ENCODE measurements at places on chromosomes 2 and 18. TPM values are rescaled to one million over a fixed set of nuclear protein-coding genes. Genes with fewer than 3 reads are reported as not detected.

RRM2 gene
- total RNA-seq: 0.74 TPM

TRAF3IP1 gene
- 4.9 TPM for total RNA-seq

EFEMP1 gene
- 42.3 TPM for total RNA-seq

HOXD8 gene
- 0.35 TPM for total RNA-seq

DNA sequence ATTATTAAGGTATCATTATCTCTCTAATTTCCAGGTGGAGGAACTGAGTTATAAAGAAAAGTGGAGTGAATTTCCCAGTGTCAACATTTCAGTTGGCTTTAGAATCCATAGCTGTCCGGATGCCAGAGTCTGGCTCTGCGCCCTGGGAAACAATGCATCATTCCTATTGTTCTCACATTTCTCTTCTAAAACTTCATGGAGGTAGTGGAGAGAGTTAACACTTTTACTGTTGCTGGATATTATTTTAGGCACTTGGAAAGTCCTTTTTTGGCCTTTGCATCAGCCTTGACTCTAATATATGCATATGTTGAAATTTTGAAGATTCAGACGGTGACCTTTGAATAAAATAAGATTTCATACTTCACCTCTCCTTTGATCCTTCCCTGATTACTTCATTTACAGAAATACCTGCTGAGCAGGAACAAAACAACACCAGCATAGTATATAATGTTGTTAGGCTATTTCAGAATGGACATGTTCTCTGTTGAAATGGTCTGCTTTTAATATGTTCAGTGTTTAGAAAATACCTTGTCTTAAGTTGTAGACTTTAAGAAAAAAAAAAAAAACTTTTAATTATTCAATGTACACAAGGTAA lies 148.8 kb downstream of the EPHA4 start:
- no peaks in the 10 kb centered on the region for H3K36me3 ChIP-seq
- no peaks in the 10 kb centered on the region for H3K27me3 ChIP-seq
- H3K27ac ChIP-seq: no peak overlapping the region
- DNase-seq: no peak
- no peak overlapping the region for H3K4me3 ChIP-seq

- DNase-seq: no peak
- H3K36me3 ChIP-seq: no peaks in the 10 kb centered on the region
- no peak overlapping the region for H3K4me3 ChIP-seq
- H3K27me3 ChIP-seq: no peaks in the 10 kb centered on the region
These were observed 509.7 kb downstream of the CCDC85A start for GRCh38 chr2:56693501-56693900.

DNA sequence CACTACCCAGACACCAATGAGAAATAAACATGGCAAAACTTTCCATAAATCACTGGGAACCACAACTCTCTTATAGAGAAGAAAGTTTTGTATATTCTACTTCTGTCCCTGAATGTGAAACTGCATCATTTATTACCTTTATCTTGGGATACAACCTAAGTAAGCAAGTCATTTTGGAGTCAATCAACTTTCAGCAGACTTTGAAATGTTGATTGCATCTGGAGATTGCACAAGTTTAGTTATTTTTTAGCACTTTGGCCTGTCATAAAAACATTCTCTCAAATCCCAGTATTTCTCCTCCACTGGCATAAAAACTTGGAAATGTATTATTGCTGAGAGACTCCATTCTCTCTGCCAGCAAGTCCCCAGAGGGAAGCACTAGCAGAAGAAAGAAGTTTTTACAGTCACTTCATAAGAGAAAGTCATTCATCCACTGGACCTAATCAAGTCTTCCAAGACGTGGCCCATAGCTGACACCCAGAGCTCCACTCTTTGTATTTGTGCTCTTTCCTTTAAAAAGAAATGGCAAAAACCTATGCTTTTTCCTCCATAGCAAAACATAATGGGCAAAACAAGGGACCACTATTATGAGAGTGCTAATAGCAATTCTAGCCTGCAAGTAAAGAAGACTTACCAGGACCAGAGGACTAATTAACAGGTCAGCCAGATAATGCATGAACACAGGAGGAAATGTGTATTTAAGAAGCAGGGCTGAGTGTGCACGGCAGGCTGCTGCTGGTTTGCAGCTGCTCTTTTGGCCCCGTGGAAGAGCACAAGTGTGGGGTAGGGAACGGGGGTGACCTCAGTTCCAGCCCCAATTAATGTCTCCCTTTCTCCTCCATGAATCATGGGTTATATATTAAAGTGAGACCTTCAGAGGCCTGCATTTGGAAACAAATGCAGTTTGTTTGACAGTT lies 171.5 kb downstream of the INO80D start:
- no peak overlapping the region for H3K27ac ChIP-seq
- DNase-seq: no peak
- no peak overlapping the region for H3K4me3 ChIP-seq

- no peaks in the 10 kb centered on the region for H3K27me3 ChIP-seq
- DNase-seq: no peak
- H3K27ac ChIP-seq: no peak overlapping the region
- H3K4me3 ChIP-seq: no peak overlapping the region
- no peaks in the 10 kb centered on the region for H3K36me3 ChIP-seq
These were observed 162.3 kb upstream of the REV1 start for GRCh38 chr2:99651930-99652670.

DNA sequence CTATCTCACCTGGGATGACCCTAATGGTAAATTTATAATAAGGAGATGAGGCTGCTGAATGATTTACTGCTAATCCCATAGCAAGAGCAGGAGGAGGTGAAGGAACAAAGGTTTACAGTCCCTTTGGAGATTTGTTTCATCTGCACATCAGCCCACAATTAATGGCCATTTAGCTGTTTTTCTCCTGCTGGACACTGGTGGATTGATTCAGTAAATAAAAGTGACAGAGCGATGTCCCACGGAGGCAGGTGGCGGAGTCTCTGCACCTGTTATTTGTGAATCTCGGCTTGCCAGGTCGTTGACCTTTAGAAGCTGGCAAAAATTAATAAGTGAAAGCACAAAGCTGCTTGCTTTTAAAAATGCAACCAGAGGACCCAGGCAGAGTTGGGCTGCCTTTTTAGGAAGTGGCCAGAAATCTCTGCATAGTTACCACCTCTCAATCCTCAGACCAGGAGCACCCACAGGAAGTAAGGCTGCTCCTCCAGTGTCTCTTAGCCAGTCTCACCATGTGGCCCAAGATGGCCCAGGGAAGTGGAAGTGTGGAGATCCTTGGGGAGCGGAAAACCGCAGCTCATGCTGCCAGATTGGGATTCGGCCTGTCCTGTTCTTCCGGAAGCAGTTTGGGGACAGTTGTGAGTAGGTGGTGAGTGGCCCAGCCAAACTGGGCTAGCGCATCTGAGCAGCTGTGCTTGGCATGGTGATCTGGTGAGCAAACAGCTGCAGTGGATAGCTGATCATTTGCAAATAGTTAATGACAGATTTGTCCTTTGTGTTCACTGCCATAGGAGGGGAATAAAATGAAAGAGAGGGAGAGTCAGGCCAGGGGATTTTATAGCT lies 1005.7 kb upstream of the PIK3C3 start:
- no peak for DNase-seq
- no peak overlapping the region for H3K27ac ChIP-seq
- H3K4me1 ChIP-seq: no peaks in the 10 kb centered on the region

- H3K4me3 ChIP-seq: no peak overlapping the region
- H3K27me3 ChIP-seq: no peaks in the 10 kb centered on the region
- no peaks in the 10 kb centered on the region for H3K4me1 ChIP-seq
- DNase-seq: no peak
- H3K36me3 ChIP-seq: no peaks in the 10 kb centered on the region
These were observed 34.0 kb upstream of the TMEM178A start for GRCh38 chr2:39631718-39632117.

- H3K27me3 ChIP-seq: no peaks in the 10 kb centered on the region
- H3K36me3 ChIP-seq: peaks cover 16% of the 10 kb centered on the region
- H3K4me3 ChIP-seq: no peak overlapping the region
- no peak overlapping the region for H3K27ac ChIP-seq
- no peaks in the 10 kb centered on the region for H3K4me1 ChIP-seq
- DNase-seq: no peak
These were observed 72.3 kb downstream of the R3HDM1 start for GRCh38 chr2:135603543-135603942.

DNA sequence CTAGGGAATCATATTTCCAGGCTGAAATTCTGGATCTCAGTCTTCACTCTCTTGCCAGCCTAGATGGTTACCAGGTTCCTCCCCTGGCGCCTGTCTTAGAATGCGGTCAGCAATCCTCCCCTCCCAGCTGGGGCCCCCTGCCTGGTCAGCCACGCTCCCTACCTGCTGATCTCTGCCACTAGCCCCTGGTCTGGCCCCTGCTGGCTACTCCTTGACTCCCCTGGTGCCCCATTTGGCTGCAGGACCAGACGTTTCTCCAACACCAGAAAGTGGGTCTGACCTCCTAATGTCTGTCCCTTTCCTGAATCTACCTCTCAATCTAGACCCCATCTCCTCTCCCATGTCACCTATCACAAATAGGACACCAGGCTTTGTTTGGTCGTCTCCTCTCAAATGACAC lies 432.0 kb upstream of the SMIM21 start:
- no peak for DNase-seq
- no peaks in the 10 kb centered on the region for H3K27me3 ChIP-seq
- H3K27ac ChIP-seq: no peak overlapping the region
- no peaks in the 10 kb centered on the region for H3K4me1 ChIP-seq

DNA sequence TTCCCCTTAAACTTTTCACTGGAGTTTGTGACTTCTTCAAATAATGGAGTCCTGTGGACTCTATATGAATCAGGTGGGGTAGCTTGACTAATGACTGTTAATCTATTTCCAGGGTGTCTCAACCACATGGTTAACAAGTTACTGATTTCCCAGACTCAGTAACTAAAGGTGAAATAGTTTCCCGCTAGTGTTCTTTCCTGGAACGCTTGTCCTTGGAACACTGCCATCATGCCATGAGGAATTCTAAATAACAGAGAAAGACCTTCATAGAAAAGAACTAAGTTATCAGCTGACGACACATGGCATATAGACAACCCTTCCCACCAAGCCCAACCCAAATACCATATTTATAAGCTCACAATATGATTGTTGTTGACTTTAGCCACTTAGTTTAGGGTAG lies 1027.9 kb upstream of the FAM98A start:
- no peaks in the 10 kb centered on the region for H3K27me3 ChIP-seq
- H3K27ac ChIP-seq: peak overlapping the region; percentile 77
- no peak overlapping the region for H3K4me3 ChIP-seq
- H3K36me3 ChIP-seq: no peaks in the 10 kb centered on the region
- no peaks in the 10 kb centered on the region for H3K4me1 ChIP-seq

DNA sequence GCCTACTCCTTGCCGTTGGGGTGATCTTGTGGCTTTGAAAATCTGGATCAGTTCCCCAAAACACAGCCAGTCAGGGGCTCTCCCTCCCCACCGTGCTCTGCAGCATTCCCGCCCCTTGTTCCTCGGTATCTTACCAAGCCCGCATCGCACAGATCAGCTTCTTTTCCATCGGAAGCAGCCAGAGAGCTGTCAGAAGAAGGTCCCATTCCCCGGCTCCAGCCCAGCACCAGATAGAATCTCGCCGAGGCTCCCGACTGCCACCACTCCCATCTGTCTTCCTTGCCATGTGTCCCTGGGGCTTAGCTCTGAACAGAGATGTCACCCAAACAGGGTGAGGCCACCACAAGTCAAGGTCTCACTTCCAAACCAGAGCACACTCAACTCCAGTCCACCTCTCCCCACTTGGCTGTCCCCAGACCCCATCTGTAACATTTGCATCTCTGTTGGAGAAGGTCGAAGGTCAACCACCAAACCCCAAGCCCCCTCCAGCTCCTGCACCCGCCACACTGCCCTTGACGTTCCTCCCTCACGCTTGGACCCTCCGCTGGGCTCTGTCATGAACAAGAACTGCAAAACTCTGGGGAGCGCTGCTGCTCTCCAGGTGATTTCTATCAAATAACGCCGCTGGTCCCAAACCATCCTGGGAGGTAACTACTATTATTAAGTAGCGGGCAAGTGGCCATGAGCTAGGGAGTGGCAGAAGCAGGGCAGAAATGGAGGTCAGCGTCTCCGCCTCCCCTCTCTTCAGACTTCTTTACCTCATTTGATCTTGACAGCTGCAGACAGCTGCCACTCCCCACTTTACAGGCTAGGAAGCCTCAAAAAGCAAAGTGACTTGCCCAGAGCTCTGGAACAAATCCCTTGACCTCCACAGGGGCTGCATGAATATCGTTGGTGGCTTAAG lies 70.0 kb upstream of the TAF1B start:
- H3K4me1 ChIP-seq: no peaks in the 10 kb centered on the region
- DNase-seq: no peak
- H3K36me3 ChIP-seq: no peaks in the 10 kb centered on the region

GRCh38 chr2:164609790-164610189 lies 11.5 kb downstream of the GRB14 start:
- peaks cover 15% of the 10 kb centered on the region for H3K4me1 ChIP-seq
- H3K27ac ChIP-seq: no peak overlapping the region
- DNase-seq: no peak
- H3K27me3 ChIP-seq: no peaks in the 10 kb centered on the region
- H3K36me3 ChIP-seq: no peaks in the 10 kb centered on the region
- H3K4me3 ChIP-seq: no peak overlapping the region

DNA sequence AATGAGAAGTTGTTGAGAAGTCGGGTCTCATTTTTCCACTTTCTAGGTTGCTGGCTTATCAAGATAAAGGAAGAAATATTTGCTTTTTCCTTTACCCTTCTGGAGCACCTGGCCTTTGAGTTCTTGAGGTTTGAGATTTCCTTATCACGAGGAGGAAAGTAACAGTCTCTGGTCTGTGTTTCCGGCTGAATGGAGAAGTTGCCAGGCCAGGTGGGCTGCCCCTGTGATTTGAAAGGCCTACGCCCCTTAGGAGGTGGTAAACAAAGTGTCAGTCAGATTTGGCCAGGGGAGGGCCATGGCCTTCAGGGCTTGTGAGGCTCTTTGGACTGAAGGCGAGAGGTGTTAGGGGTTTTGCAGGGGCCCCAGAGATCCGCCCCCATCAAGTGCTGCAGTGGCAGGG lies 156.7 kb upstream of the HAAO start:
- H3K4me3 ChIP-seq: no peak overlapping the region
- H3K36me3 ChIP-seq: no peaks in the 10 kb centered on the region
- H3K27ac ChIP-seq: no peak overlapping the region
- no peak for DNase-seq
- H3K4me1 ChIP-seq: no peaks in the 10 kb centered on the region

DNA sequence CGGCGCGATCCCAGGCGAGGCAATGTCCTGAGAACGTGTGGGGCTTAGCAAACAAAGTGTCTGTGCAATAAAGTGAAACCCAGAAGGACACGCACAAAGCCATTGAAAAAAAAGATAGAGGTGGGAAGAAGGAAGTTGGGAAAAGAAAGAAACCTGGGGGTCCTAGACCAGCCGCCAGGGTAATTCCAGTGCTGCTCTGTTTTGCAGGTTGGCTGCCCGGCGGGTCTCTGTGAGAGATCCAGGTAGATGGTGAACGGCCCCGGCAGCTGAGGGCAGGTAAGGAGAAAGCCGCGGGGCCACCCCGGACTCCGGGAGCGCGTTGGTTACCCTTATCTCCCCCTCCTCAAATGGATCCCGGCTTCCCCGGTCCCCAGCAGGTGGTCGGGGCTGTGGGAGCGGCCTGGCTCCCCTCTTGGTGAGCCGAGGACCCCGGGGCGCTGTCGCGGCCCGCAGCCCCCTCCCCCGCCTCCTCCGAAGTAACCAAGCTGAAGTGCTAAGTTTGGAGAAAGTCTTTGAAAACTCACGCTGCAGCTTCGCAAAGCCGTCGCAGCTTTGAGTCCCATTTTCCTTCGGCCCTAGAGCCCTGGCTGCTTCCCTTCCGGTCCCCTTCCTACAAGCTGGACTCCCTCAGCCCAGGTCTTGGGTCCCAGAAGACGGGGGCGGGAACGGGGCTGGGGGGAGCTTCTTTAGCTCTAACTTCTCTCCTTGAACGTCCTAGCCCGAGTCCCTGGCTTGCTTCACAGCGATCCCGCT lies 588 bp downstream of the OTX1 start:
- peaks cover 14% of the 10 kb centered on the region for H3K27me3 ChIP-seq
- H3K4me3 ChIP-seq: peak overlapping the region; percentile 67
- H3K4me1 ChIP-seq: no peaks in the 10 kb centered on the region
- DNase-seq: no peak
- no peak overlapping the region for H3K27ac ChIP-seq

Measured in pancreas (tissue), 10 donors.